ENCODE measurements at places on chromosomes 6 and 20.

- ATAC-seq: peak; percentile 76
Measured at GRCh38 chr6:7137335-7138045, 29.7 kb downstream of the RREB1 start.

DNA sequence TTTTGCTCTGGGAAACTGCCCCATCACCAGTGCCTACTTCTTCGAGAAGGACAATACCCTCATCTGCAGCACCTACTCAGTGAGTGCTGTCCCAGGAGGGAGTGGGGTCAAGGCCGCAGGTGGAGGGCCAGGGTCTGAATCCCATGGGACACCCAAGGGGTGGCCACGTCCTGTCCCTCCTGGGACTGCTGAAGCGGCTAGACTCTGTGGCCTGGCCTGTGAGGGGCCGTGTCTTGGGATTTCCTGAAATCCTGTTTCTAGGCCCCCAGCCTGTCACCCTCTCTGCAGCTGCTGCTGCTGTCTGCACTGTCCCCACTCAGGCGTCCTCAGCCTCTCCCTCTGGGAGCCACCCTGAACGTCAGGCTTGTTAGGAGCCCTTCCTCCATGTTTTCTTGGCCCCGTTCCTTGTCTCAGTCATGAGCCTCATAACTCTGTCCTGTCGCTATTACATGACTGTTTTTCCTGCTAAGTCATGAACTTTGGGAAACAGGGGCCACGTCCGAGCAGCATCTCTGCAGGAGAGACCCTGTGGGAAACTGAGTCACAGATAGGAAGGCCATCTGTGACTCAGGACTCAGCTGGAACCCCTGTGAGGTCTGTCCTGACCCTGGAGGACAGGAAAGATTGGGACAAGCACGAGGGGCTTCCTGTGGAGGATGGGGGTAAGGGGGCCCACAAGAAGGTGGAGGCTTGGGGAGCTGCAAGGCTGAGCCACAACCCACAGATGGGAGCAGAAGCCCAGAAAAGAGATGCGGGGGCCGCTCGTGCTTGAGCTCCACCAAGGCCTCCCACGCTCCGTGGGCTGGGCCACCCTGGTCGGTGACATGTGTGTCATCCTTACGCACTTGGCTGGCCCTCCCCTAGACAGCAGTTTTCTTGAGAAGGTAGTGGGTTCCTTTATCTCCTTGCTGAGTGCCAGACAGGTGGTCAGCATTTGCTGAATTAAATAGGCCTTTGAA lies 49.9 kb downstream of the EFCAB8 start:
- no peak for ATAC-seq

- ATAC-seq: no peak
Measured at GRCh38 chr20:18224968-18225568, 63.3 kb upstream of the ZNF133 start.

DNA sequence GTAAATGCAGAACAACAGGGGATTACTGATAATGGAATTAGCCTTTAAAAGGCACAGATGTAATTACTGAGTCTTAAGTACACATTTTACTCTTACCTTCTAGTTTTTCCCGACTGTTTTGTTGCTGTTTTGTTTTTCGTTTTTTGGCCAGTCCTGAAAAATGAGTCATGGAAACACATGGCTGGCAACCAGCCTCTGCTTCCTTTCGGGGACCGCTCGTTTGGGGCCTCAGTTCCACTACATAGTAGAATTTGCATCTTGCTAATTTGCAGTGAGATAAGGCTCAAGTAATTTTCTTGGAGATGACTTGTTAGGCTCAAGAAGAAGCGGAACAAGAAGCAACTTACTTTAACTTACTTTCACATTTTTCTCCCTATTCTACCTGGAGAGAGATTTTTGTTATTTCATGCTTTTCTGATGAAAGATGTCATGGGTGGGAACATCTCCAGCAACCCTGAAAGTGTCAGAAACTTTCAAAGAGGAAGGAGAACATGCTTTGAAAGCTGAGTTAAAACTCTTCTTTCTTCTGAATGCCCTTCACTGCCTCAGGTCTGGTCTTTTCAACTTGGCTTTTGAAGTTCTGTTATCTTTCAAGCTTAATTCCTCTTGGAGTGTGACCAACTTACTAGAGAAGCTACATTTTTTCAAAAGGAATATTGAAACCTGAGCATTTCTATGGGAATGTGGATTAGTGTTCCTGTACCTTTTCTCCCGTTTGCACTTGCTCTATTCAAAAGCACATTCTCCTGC lies 71.5 kb upstream of the HDAC2 start:
- ATAC-seq: peak; percentile 78

All from activated T-helper 17 cell treated with anti-CD3 and anti-CD28 coated beads, Interleukin-2, amount 50 U/mL, for 72 hours (primary cell).